ENCODE measurements at places on chromosomes 3 and 15.
A peak's percentile ranks its signal among the peaks of the same experiment; 100 is the strongest.

- no peak for DNase-seq
Measured at GRCh38 chr3:178787960-178788359, 251.7 kb downstream of the KCNMB2 start.

DNA sequence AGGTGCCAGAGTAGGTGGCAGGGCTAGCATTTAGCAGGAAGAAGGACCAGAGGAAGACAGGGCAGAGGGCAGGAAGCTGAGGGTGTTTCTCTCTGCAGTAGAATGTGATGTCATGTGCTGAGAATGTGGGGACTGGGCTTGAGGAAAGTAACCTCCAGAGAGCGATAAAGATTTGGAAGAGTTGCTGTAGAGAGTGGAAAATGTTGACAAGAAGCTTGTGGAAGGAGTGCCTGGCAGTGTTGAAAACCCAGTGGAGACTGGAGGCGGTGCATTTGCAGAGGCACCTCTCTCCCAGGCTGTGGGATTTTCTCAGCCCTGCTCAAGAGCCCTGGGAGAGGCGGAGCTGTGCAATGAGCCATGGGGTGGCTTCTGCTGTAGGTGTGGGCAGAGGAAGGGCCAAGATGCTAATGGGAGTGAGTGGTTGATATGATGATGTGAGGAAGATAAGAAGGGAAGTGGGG is 54.8 kb downstream of the MESD start:
- DNase-seq = peak; percentile 56

GRCh38 chr3:111943533-111943932 is 35.3 kb upstream of the ABHD10 start:
- peak; percentile 42 for DNase-seq

- DNase-seq = peak; percentile 28
Measured at GRCh38 chr15:46413799-46414198, 779.0 kb downstream of the SQOR start.

GRCh38 chr3:16834214-16834613 is 50.5 kb upstream of the PLCL2 start:
- no peak for DNase-seq

GRCh38 chr15:98903377-98904018 is 104.1 kb downstream of the PGPEP1L start:
- DNase-seq = peak; percentile 86

GRCh38 chr3:14130230-14130629 is 5.4 kb downstream of the TMEM43 start:
- no peak for DNase-seq

DNA sequence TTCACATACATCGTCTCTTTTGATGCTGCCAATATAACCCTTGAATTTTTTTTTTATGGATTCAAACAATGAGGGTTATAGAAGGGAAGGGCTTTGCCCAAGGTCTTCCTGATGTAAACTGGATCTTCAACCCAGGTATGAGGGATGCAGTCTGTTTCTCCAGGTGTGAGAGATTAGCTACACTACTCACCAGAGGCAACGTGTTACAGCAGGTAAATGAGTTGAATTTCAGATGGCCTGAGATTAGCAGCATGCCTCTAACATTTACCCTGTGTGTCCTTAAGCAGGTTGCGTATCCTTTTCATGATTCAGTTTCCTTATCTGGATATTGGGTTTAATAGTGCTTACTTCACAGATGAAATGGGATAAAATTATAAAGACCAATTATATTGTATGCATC is 1.9 kb downstream of the RTP4 start:
- no peak for DNase-seq

- DNase-seq = peak; percentile 34
Measured at GRCh38 chr3:30188713-30189112, 417.7 kb upstream of the TGFBR2 start.

- DNase-seq = peak; percentile 97
Measured at GRCh38 chr3:109927161-109927560, 589.8 kb upstream of the DPPA4 start.

DNA sequence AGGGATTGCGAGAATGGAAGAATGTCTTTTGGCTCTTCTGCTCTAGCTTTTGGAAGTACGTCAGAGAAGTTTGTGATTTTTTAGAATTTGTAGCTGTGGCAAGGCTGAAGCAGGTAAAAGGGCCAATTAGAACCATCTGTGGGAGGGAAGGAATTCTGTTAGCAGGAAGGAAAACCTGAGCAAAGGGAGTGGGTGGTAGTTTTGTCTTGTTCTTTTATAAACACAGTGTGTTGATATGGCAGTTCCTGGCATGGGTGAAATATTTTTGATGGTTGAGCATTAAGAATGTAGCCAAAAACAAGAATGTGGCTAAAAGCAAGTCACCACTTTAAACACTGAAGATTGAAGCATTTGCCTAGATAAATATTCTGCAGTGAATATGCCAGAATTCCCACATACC is 23.8 kb downstream of the DAG1 start:
- DNase-seq = no peak
